ENCODE measurements at places on chromosomes 5 and 9.

GRCh38 chr5:137223324-137224295, 275.5 kb downstream of the SPOCK1 start:
- no peak for DNase-seq

- DNase-seq: peak; percentile 83
Measured at GRCh38 chr5:96432216-96433065, 607 bp downstream of the PCSK1 start.

- DNase-seq: no peak
Measured at GRCh38 chr5:126334760-126335159, 88.4 kb upstream of the GRAMD2B start.

DNA sequence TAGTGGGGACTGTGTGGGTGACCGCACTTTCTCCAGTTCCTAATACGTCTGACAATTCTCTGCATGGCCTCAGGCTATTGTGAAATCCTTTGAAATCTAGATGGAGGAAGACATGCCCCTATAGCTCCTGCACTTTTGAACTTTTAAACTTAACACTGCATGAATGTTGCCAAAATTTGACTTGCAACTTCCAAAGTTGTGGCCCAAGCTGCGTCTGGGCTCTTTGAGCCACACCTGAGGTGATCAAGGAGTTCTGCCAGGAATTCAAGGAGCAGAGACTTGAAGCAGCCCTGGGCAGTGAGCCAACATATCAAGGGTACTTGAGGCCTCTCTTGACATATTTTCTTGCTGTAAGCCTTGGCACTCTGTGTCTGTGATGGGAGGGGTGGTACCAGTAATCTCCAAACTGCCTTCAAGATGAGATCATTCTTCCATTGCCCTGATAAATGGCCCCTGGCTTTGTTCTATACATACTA, 1336.1 kb upstream of the CDH9 start:
- peak; percentile 74 for DNase-seq

DNA sequence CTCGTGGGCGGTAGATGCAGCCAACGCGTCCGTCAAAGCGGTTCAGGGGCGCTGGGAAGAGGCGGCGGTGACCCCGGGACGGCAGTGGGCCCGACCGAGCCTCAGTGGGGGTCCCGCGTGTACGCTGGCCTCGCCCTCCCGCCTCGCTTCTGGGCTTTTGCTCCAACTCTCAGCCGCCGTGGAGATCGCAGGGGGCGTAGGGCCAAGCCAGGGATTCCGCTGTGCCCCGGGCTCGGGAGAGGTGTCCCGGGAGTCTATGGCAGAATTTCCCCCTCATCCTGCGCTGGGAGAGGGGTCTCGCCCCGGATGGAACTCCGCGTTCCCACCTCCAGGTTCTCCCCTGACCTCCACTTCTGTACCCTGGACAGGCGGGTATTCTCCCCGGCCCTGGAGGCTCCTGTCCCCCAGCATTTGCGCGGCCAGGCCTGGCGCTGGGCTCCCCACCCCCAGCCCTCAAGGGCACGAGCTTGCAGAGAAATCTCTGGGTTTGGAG, 131.9 kb downstream of the MRPL36 start:
- DNase-seq: no peak

- DNase-seq: no peak
Measured at GRCh38 chr9:16258708-16259107, 611.8 kb downstream of the BNC2 start.

DNA sequence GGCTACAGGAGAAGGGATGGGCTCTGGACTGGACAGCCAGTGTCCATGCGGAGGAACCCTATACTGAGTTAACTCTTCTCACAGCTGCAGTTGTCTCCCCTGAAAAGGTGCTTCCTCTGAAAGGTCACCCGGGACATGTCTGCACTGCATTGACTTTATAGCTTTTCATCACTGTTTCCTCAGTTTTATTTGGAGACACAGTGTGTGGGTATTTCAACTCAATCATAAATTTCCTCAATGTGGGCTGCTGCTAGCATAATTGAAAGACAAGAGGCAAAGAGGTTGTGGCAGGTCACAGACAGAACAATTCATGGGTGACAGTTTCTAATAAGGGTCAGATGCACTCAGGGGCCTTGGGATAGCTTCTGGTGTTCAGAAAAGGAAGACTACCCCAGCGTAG, 336.8 kb downstream of the KDM4C start:
- DNase-seq: no peak

DNA sequence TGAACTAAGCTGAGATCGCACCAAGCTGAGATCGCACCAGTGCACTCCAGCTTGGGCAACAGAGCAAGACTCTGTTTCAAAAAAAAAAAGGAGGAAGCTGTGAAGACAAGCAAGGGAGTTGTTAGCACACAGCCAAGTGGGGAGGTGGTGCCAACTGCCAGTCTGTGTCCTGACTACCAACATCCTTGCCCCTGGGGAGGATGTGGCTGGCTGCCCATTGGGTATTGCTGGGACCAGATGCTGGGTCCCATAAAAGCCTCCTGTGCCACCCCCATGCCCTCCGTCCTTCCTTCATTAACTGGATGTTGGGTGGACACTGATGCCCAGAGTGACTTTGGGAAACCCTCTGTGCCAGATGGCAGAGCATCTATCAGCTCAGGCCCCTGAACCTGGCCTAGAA, 157.1 kb upstream of the COL5A1 start:
- DNase-seq: no peak

- DNase-seq: peak; percentile 3
Measured at GRCh38 chr5:149283626-149284480, 12.2 kb downstream of the AFAP1L1 start.

- DNase-seq: no peak
Measured at GRCh38 chr5:65050140-65050539, 281.4 kb downstream of the CWC27 start.

DNA sequence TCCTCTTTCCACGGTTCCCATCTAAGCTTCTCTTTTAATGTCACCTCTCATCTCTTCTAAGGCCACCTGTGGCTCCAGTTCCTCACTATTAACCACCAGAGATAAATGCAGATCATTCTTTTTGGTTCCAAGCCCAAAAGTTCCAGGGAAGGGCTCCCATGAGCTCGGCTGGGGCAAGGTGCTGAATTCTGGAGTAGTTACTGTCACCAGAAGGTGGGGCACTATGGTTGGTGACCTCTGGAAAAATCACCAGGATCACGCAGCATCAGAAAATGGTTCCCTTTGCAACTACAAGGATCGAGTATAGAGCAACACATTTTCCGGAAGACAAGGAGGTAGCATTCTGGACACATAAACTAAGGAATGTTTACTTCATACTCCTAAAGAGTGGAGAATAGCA, 528.7 kb upstream of the DAP start:
- DNase-seq: no peak

DNA sequence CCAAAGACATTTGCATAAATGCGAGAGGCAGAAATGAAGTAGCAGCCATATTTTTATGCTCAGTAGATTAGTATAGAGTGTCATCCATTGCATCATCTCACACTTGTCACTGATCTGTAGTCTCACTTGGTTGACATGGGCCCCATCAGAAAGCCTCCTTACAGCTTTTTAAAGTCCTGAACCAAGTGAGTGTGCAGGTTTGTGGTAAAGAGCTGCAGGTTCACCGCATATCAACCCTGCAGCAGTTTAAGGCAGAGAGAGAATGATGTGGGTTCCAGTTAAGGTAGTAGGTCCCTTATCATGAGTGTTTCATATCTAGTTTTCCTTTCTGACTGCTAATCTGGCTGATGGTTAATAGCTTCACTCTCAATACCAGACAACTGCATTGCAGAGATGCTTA, 1080.3 kb downstream of the NR2F1-AS1 start:
- no peak for DNase-seq

DNA sequence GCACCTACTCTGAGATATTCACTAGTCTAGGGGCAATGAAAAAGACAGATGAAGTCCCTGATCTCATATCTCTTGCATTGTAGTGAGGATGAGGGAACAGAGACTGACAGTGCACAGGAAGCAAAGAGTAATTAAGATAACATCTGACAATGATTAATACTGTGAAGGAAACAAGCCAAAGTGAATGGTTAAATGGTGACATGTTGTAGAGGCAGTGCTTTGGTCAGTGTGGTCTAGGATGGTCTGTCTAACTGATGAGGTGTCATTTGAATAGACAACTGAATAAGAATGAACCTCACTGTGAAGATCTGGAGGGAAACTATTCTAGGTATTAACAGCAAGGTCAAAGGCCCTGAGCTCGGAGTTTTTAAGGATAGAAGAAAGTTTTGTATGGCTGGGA, 333.3 kb upstream of the GRIA1 start:
- no peak for DNase-seq

- no peak for DNase-seq
Measured at GRCh38 chr5:38871790-38872551, 26.2 kb downstream of the OSMR start.

- no peak for DNase-seq
Measured at GRCh38 chr5:149325894-149326293, 19.4 kb upstream of the GRPEL2 start.

- no peak for DNase-seq
Measured at GRCh38 chr5:135480511-135480910, 28.4 kb upstream of the TIFAB start.

DNA sequence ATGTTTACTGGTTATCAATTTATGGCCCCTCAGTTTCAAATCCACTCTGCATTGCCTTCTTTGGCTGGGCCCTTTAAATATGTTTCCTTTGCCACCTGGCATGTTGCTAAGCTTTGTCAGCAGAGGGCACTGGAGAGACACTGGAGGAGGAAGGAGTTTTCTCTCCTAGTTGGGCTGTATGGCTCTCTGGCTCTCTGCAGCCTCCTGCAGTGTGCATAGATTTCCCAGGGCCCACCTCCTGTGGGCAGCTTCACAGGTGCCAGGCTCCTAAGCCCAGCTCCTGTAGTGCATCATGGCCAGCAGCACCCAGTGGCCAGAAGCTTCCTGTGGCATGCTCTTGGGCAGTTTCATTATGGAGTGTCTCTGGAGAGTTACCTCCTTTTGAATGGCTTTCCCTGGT, 23.3 kb downstream of the CAVIN4 start:
- DNase-seq: peak; percentile 73

GRCh38 chr5:160371294-160371693, 868 bp upstream of the C1QTNF2 start:
- no peak for DNase-seq

GRCh38 chr9:133819923-133820322, 81.8 kb upstream of the SARDH start:
- no peak for DNase-seq

- DNase-seq: no peak
Measured at GRCh38 chr9:38642951-38643814, 22.8 kb upstream of the ANKRD18A start.

DNA sequence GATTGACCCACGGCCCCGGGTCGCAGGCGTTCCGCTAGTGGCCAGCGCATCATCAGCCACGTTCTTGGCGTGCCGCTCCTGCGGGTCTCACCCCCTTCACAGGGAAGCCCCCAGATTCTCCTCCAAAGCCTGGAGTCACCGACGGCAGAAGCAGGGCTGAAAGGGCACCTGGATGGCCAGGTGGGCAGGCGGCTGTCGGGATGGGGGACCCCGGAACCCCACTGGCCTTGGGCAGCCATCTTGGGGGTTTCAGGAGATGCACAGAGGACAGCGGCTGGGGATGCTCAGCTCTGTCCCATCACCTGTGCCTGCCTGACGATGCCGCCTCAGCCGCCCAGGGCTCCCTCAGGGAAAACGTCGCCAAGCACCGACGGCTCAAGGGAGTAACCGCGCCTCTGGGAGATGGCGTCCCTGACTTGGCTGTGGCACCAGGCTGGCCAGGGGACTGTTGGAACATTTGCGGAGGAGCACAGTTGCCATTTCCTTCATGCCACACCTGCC, 14.1 kb upstream of the SLC9A3 start:
- no peak for DNase-seq

GRCh38 chr5:39543335-39543734, 118.6 kb upstream of the DAB2 start:
- no peak for DNase-seq

- no peak for DNase-seq
Measured at GRCh38 chr5:158769079-158769478, 330.6 kb downstream of the EBF1 start.

DNA sequence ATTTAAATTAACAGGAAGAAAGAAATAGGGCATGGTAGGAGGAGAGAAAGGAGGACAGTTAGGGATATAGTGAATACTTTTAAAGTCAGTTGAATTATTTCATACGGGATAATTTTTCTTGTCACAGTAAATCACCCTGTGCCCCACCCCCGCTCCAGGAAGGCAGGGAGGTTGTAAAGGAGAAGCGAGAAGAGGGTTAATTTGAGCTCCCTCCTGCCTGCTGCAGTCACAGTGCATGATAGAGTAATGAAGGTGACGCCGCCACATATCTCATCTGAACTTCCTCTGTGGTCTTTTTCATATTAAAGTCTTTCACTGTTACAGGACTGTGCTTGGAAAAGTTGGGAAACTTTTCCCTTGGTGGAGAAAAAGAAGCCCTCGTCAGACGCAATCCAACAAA, 896 bp upstream of the PCSK5 start:
- no peak for DNase-seq

DNA sequence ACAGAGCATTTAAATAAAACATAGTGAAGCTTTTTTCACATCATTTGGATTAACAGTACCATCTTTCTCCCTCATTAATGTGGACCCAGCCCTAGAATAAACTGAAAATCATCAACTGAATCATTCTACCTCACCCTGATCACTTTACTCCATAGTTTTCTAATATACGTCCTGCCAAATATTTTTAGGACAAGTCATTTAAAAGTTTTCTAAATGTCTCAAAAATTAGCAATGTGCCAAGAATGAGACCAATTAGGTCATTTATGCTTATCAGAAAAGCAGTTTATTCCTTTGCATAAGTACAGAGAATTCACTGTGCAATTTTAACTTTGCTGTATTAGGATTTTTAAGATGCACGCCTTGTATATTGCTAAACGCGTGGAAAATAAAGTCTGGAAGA, 284.4 kb downstream of the PIK3R1 start:
- DNase-seq: no peak

DNA sequence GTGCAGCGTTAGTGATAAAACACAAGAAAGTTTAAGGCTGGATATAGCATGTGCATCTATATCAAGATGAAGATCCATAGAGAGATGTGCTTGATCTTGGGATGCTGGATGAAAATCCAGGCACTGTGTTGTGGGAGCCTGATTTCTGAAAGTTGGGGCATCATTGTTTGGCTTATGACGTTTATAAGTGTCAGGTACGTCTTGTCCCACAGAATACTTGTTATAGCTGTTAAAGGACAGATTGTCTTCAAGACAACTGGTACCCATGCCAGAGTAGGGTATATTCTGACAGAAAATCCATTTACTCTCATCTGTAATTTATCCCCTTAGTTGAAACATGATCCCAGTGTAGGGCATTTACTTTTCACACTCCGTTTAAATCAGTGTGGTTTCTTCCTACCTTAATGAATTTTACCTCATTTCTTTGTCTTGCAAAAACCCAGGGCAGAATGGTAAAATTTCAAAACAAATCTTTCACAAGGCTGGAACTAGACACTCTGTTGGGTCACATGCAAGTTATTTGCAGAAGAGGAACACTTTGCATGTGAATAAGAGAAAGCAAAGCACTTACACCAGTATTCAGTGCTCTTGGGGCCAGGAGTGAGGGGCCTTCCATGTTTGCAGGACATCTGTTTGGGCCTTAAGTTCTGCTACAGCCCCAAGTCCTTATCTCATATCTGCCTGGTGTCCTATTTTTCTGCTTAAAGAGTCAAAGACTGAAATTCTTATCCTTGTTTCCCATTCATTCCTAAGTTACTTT, 73.3 kb downstream of the GHR start:
- DNase-seq: no peak

GRCh38 chr5:92041911-92042660, 659.0 kb upstream of the ARRDC3 start:
- no peak for DNase-seq

Measured in NCI-H1105 treated with DMSO at 0.1 percent for 48 hours (cell line).